ENCODE measurements at places on chromosomes 6 and 20. TPM values are rescaled to one million over a fixed set of nuclear protein-coding genes. Genes with fewer than 3 reads are reported as not detected.
A peak's percentile ranks its signal among the peaks of the same experiment; 100 is the strongest.

GRCh38 chr20:1788044-1788443 lies 107.2 kb upstream of the SIRPA start:
- DNase-seq: no peak

DNA sequence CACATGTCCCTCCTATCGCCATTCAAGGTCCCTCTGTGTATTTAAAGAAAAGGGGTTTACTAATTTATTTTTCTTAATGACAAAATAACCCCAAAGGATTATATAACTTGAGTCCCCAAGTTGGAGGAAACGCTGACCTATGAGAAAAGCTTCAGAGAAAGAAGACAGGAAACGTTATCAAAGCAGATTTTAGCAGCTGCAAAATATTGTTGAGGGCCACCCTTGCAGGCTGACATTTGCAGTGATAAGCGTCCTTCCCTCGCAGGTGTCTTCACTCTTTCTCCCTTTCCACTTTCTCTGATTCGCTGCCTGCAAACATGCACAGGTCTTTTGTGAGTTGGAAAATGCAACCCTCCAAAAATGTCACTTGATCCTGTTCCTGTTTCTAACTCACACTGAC lies 103.2 kb upstream of the RIPOR2 start:
- DNase-seq: no peak

GRCh38 chr6:33018904-33019303 lies 9.5 kb upstream of the HLA-DOA start:
- peak; percentile 76 for DNase-seq

- DNase-seq: peak; percentile 61
Observed at GRCh38 chr6:41683523-41684310, 45.4 kb downstream of the MDFI start.

GRCh38 chr6:32983964-32984621 lies 15.7 kb downstream of the BRD2 start:
- no peak for DNase-seq

DNA sequence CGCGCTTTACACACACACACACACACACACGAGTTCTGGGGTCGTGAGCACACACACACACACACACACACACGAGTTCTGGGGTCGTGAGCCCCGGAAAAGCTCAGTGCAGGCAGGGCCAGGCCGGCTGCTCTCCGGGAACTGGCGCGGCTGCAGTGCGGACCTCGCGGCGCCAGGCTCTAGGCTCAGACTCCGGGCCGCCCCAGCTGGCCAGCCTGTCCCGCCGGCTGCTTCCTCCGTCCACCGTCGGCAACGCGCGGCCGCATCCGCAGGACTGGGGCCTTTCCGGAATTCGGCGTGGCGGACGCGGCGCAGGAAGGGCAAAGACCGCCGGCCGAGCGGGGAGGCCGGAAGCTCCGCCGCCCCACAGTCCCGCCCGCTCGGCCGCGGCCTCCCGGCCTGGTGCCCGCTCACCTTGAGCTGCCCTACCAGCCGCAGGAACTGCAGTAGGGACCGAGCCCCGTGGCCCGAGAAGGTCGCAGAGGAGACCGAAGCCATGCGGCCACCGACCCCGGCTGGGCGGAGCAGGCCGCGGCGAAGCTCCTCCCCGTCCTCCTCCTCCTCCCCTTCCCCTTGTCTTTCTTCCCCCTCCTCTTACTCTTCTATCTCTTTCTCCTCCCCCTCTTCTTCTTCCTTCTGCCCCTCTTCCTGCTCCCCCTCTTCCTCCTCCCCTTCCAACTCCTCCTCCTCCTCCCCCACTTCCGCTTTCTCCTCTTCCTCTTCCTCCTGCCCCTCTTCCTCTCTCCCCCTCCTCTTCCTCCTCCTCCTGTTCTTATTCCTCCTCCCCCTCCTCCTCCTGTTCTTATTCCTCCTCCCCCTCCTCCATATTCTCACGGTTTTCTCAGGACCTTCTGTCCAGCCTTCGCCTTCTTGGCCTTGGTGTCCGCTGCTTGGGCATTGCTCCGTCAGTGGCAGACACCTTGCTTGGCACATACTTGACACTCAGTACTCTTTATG lies at the start of gene HDDC2:
Gene HDDC2, minus strand, starts transcription at position 533 of the 957 bp plus-strand sequence. Its CDS starts 35 bp downstream, at position 498.
- peak; percentile 81 for DNase-seq

DNA sequence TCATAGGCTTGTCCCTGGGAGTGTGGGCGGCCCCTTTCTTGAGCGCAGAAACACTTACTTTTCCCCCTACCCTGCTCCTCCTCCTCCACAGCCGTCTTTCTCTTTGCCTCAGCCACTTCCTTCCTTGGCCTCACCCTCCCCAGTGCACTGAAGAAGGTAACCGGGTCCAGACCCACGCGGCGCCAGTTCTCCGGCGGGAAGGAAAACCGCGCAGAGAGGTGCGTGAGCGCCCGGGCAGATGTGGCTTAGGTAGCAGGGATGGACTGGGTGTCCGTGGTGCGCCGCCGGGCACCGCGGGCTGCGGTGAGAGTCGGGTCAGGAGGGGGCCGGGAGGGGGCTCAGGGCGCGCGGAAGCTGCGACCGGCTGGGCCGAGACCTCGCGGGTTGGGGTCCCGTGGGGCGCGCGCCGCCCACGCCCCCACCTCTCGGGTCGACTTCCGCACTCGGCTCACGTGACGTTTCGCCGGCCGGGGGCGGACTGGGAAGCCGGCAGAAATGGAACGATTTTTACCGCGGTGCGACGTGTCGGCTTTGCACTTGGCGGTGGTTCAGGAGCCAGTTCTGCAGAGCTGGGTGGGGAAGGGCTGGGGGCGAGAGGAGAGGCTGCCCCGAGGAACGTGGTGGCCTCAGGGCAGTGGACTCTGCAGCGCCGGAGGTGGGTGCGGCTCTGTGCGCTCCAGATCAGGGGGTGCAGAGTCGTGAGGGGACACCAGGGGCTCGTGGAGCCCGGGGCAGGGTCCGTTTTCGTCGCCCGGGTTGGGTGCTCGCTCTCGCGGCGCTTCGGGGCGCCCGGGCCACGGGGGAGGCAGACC lies at the start of gene ABRACL:
Gene ABRACL, plus strand, starts transcription at position 88 of the 812 bp plus-strand sequence. CDS start 5,416 bp downstream, outside the sequence.
- peak; percentile 57 for DNase-seq

DNA sequence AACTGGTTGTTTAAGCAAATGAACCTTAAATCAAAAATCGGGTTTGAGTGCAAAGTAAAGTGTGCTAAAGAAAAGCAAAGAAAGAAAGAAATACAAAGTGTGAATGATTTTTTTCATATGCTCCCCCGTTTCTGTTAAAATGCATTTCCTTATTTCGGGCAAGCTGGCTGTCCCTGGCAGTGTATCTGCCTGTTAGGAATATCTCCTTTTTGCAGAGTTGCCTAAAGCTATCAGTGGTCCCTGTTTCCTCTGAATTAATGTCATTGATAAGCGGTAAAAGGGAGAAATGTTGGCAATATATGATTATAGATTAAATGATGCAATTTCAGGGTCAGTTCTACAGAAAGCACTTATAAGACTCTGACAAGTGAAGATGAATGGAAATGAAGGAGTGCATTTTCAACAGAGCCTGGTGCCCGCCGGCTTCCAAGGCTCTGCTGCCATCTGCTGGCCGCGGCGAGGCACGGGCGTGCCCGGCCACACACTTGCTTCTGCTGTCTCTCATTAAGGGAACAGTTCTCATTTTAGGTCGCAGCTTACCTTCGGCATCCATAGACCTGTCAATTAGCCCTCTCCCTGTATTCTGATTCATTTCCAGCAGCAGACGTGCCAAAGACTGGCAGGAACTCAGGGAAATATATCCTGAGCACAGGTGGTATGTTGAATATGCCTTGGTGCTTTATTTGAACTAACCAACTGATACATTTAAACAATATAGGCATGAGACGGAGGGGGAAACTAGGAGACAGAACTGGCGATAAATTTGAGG lies 381.9 kb downstream of the C6orf118 start:
- peak; percentile 45 for DNase-seq

DNA sequence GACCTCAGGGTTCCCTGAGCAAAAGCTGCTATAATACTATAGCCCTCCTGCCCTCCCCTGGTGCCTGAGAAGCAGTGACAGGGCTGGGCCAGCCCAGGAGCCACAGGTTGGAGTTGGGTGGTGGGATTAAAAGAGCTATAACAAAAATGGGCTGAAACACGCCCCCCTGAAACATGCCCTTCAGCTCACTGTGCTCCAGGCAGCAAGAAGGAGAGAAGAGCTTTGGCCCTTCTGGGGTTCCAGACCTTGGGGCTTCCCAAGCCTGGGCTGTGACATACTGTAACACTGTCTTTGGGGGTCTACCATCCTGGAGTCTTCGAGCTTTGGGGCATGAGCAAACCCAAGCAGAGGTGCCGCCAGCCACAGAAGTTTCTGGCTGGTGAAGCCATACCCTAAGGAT lies 129.2 kb downstream of the HTR1B start:
- no peak for DNase-seq

DNA sequence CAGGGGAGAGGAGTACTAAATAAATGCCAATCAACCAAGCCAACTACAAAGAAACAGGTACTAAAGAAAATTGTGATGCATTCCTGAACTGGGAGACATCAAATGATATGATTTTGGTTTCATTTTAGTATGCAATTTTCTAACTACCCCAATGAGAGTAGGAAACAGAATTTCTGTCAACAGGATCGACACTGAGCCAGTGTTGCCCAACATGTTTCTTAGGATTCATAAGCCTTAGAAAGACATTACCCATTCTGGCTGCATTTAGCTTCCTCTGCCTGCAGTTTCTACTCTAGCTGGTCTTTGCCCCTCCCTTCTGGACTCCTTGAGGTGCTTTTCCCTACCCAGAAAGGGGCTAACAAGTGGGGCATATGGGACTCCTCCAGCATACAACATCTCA lies 49.8 kb downstream of the KCTD20 start:
- no peak for DNase-seq

DNA sequence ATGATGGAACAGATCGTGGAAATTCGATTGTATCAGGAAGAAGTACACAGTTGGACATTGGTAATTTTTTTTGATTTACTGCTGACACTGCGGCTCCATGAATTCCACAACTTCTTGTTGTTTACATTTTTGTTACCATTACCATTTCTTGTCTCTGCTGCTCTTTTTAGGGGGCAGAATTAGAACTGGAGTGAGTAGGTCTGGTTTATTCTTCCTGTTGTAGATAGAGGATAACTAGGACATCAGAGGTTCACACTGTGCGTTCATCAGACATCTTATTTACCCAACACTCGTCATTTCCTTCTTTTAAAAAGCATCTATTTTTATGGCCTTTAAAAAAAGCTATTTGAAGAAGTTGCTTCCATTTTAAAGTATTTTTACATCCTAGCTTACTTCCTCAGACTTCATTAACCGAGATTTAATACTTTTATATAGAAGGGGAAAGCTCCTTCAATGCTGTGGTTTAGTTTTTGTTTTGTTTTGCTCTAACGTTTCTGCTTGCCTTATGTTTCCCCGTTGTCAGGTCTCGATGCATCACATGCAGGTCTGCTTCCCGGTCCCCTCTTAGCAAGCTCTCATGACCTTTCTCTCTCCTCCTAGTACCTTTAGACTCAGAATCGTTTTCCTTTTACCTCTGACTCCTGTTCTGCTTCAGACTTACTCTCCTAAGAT lies 139.1 kb downstream of the ARID1B start:
- peak; percentile 75 for DNase-seq

GRCh38 chr6:36350681-36351571 lies 14.2 kb upstream of the BNIP5 start:
- peak; percentile 93 for DNase-seq

- no peak for DNase-seq
Observed at GRCh38 chr6:35795453-35796071, 1.6 kb downstream of the CLPS start.

DNA sequence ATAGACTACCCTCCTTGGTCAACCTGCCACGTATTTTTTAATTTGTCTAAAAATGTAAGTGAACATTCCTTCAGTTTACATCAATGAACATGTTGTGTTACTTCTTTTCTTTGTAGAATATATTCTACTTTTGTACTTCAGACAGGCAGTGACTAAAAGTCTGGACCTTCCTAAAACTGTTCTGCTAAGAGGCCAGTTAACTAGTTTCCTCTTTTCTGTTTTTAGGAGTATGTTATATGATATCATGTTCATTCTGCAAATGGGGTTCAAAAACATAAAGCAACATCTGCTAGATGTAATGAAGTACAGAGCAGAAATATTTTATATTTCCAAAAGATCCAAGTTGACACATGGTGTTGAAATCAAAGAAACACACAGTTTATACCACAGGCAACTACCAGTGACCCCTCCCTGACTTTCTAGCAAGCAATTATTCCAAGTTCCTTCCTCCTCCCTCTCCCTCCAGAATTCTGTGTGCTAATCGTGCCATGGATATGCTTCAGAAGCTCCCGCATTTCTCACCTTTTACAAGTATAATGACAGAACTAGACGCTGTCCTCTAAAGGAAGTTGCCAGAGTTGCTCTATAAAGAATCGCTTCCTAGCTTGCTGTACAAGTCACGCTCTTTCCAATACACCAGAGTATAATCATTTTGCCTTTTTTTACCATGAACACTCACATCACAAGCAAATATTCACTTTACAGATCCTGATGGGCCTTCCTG lies 64.7 kb downstream of the ARHGAP18 start:
- peak; percentile 50 for DNase-seq

GRCh38 chr6:29011276-29011734 lies 6.2 kb upstream of the ZNF311 start:
- DNase-seq: peak; percentile 48

- DNase-seq: no peak
Observed at GRCh38 chr6:95614094-95614493, 36.8 kb downstream of the MANEA start.

DNA sequence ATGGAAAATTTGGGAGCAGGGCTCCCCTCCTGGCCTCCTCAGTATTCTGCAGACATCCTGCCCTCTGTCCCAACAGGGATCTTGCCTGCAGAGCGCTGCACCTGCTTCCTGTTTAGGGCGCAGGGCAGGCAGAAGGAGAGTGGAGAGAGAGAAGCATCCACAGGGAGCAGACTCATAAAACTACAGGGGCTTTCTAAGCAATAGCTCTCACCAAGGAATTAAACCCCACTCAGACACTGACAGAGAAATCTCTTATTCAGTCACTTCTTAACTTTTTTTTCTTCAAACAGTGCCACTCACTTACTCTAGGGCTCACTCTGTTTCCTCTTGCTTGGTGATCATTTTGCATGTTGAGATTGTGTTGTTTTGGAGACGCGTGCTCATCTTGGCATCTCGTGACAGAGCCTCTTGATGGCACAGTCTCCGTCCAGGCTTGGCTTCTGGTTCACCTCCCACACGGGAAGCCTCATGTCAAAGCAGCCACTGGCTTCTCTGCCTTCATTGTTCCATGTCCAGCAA lies 153.1 kb upstream of the INSM1 start:
- DNase-seq: no peak

KIFC1 gene
- total RNA-seq: 20.0 TPM

TULP1 gene
- not detected for total RNA-seq

GMPR gene
- 4.7 TPM for total RNA-seq

MYLK2 gene
- under 0.01 TPM for total RNA-seq

FNDC1 gene
- under 0.01 TPM for total RNA-seq

FAM184A gene
- under 0.01 TPM for total RNA-seq

Measured in fibroblast of villous mesenchyme (primary cell).